GM04504 (cell line): ENCODE measurements at places on chromosomes 1 and 21.

GRCh38 chr1:32077451-32077850 is 4.7 kb downstream of the TMEM39B start:
- no peak for DNase-seq

GRCh38 chr1:158819461-158820443 is 11.4 kb upstream of the MNDA start:
- no peak for DNase-seq

GRCh38 chr1:224737353-224737727 is 121.2 kb downstream of the CNIH3 start:
- no peak for DNase-seq

DNA sequence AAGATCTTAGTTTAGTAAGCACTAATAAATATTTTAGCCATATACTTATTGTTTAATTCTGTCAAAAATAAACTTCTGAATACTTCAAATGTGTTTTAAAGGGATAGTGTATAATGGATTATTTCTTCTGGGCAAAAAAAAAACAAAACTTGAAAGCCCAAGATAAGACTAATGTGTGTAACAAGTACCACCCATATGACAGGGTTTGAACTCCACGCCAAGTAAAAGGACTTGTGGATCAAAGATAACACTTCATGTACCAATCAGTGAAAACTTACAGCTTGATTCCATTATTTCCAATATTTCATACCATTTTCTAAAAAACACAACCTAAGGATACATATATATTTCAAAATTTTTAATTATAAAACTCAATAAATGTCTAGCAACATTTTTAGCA is 59.5 kb downstream of the DENND1B start:
- DNase-seq = no peak

DNA sequence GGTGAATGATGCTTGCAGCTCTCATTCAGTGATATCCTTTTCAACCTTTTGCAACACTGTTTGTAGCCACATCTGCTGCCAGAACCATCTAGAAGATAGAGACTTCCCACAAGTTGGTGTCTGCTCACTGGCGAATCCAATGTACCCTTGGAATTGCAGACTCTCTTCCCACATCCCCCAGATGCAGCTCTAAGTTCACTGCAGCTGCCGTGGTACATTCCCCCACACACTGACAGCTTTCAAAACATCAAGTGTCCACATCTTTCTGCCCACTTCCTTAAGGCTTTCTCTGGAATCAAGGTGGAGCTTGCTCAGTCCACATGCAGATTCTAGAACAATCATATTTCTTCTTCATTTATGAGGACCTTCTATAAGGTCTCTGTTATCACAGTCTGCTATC is 99.2 kb downstream of the PLPPR4 start:
- no peak for DNase-seq

DNA sequence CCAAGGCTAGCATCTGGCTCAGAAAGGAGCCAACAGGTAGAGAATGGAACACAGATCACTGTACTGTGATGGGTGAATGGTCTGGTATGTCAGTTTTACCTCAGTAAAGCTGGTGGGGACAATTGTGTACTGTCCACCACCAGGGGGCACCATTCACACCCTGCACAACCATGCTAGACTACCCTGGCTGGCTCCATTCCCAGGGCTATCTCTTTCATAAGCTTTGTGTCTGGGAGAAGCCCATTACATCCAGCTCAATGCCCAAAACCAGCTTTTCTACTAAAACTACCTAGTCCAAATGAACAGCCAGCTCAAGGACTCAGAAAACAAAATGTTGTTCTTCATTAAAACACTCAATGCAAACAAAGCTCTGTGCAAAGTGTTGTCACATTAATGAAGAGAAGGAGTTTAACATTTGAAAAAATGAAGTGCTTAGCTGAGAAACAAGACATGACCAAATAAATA is 62.0 kb upstream of the RASAL2 start:
- peak; percentile 90 for DNase-seq
